GM12892 (cell line): ENCODE measurements at places on chromosomes 12 and 14.
A peak's percentile ranks its signal among the peaks of the same experiment; 100 is the strongest.

- DNase-seq: no peak
These were observed 154.1 kb downstream of the GALC start for GRCh38 chr14:87838931-87839330.

DNA sequence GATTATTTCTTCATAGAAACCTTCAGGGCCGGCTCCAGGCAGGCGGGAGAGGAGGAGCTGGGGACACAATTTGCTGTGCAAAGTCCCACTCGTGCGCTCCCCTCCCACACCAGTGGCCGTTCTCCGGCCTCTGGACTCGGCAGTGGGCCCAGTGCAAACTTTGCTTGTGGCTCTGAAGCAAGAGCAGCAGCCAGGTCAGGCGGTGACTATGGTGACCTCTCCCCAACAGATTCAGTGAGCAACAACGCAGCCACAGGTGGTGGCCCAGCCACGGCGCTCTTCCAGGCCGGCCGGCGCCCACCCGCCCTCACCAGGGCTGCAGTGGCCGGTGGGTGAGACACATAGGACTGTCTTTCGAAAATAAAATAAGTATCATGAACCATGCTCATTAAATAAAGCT, 29.5 kb downstream of the VPS37B start:
- DNase-seq: peak; percentile 14

GRCh38 chr12:70246580-70246979, 3.3 kb downstream of the CNOT2 start:
- DNase-seq: no peak

DNA sequence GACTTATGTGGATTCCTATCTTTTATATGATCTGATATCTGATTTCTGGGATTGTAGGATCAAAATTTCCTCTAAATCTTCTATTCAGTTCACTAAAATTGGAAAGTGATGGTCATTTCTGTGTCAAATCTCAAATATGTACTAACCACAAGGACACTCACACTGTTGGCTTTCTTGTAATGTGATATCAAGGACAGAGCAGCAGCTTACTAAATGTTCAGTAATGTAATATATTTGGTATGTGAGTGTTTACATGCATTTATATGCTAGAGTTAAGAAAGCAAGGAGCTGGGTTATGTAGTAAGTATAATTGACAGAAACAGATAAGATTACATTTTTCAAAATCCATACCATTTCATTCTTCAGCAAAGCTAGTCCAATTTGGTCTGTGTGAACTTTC, 16.5 kb downstream of the PUS7L start:
- no peak for DNase-seq

GRCh38 chr14:93788543-93789227, 400 bp upstream of the PRIMA1 start:
- DNase-seq: no peak

DNA sequence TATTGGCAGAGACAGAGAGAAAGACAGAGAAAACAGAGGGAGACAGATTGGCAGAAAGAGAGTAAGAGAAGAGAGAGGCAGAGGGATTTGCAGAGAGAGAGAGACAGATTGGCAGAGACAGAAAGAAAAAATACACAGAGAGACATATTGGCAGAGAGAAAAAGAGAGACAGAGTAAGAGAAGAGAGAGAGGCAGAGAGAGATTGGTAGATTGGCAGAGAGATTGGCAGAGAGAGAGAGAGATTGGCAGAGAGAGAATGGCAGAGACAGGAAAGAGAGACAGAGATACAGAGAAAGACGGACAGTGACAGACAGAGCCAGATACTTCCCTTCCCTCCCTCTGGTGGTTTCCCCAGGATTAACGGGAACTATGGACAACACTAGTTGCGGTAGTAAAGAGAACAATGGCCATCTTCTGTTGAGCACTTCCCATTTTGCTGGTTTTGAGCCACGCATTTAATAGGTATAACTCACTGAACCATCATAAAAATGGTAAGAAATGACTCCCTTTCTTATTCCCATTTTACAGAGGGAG, 2.6 kb upstream of the NOS1 start:
- no peak for DNase-seq

- DNase-seq: no peak
These were observed 188.2 kb upstream of the DIO3 start for GRCh38 chr14:101372894-101373620.

DNA sequence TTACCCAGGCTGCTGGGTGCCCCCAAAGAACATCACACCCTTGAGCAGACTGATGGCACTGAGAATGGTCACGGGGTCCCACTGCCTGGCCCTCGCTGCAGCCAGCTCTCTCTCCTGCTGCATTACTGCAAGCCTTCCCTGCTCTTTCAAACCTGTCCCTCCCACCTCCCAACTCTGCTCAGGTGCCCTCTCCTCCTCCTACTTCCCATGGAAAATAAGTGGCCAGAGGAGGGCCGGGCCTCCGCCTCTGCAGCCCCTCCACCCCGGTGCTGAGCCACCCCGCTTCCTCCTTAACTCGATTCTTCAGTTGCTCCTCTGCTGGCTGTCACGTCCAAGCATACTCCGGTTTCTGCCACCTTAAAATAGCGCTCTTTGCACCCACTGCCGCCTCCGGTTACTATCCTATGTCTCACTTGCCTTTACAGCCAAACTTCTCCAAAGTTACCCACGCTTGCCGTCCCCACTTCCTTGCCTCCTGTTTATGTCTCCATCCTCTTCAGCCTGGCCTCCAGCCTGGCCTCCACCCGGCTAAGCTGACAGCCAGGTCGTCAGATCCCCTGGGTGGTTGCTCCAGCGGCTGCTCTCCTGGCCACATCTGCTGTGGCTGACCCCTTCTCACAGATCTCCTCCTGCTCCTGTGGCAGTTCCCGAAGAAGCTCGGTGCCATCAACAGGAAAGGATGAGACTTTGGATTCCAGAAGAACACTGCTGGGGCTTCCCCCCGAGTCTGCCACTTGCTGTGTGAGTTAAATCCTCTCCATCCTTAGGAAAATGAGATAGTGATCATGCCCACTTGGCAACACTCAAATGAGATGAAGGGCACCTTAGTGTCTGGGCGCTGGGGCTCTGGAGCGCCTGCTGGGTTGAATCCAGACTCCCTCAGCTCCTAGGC, 7.7 kb downstream of the SMIM41 start:
- DNase-seq: no peak

GRCh38 chr14:56183631-56184157, 65.5 kb downstream of the PELI2 start:
- no peak for DNase-seq

DNA sequence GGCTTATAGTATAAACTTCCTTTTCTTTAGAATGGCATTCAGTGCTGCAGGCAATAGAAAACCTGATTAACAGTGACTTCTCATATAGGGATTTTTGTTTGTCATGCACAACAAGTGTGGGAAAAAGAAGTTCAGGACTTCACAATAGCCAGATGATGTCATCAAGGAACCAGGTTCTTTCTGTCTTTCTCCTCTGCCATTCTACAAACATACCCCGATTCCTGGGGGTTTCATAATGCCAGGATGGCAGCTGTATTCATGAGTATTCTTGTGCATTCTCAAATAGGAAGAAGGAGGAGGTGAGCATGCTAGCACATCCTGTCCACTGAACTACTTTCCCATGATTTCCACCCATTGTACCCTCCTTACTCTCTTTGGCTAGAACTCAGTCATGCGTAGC, 182.7 kb upstream of the EEA1 start:
- DNase-seq: no peak

DNA sequence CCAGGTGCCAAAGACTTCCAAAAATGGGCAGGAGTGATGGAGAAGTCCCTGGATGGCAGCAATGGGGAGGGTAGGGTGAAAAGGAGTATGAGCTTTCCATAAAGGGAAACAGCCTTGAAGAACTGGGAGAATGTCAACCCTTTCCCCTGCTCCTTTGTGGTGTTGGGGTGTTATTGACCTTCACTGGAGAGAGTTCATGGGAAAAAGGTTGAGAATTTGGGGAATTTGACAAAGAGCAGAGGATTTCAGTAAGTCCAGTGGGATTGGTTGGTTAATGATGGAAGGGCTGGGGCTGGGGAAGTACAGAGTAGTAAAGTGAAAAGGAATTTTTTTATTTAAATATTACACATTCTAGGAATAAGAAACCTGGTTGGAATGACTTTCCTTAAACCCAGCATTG, 116.6 kb downstream of the ERC1 start:
- no peak for DNase-seq

DNA sequence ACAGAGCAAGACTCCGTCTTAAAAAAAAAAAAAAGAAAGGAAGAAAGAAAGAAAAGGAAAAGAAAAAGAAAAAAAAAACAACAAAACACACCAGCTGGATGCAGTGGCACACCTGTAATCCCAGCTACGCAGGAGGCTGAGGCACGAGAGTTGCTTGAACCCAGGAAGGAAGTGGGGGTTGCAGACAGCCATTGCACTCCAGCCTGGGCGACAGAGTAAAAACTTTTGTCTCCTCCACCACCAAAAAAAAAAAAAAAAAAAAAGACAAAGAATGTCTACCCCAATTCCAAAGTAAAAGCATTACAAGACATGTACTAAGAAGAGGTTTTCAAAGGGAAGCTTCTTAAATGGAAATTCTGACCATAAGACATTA, 53.4 kb downstream of the HNRNPC start:
- no peak for DNase-seq

GRCh38 chr14:94638339-94638738, 26.1 kb downstream of the SERPINA3 start:
- no peak for DNase-seq

DNA sequence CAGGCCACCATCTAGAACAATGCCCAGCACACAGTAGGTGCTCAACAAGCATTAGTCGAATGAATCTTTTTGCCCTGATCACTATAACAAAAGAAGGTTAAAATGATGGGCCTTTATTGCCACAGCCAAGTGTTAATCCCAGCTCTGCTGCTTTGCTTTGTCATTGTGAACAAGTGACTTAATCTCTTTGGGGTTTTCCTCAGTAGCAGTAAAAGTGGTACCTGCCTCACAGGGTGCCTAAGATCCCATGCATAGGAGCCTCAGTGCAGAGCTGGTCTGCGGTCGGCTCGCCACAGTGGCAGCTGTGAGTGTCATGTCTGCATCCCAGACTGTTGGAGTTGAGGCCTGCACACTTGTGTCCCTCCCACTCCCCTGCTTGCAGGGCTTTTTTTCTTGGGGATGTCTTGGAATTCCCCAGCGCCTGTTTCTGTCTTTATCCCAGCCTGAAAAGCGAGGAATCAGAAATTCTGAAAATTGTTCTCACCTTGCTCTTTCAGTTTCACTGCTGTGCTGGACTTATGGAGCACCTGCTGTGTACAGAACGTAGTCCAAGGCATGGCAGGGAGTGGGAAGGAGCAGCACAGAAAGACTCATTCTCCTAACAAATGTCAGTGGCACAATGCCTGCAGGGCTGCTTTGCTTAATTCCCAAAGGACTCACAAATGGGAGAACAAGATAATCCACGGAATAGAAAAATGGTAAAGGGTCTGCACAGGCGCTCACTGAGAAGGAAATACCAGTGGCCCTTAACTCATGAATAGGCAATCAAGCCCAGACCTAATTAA, 90.8 kb downstream of the EML1 start:
- no peak for DNase-seq

DNA sequence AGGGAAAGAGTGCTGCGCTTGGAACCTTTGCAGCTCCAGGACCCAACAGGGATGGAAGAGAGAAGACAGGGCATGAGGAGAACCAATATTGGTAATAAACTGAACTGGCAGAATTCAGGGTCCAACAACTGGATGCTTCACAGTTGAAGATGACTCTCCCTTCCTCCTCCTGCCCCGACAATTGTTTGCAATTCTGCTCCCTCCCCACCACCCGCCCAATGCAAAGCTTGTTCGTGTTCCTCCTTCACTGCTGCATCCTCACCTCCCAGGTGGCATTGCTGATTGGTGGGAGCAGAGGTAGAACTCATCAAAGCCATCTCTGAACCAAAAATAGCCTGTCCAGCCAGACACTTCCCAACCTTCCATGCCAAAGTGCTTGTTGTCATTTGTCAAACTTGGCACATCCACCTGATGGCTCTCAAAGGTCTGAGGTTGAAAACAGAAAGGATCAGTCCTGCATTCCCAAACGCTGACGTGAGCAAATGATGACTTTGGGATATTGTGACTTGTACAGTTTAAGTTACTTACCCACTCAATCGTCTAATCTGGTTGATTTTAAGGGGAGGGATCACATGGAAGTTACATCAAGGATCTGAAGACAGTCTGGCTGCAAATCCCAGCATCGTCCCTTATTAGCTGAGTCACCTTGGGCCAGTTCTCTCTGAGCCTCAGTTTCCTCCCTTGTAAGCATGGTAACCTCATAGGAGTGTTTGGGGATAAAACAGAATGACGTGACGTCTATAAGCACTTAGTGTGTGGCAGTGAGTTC, 242.6 kb upstream of the CRY1 start:
- DNase-seq: no peak

GRCh38 chr12:76554405-76555230, 5.0 kb downstream of the OSBPL8 start:
- DNase-seq: no peak

GRCh38 chr12:93563807-93564538, 8.5 kb upstream of the SOCS2 start:
- DNase-seq: no peak

GRCh38 chr12:49643961-49644619, 20.7 kb downstream of the PRPF40B start:
- no peak for DNase-seq

DNA sequence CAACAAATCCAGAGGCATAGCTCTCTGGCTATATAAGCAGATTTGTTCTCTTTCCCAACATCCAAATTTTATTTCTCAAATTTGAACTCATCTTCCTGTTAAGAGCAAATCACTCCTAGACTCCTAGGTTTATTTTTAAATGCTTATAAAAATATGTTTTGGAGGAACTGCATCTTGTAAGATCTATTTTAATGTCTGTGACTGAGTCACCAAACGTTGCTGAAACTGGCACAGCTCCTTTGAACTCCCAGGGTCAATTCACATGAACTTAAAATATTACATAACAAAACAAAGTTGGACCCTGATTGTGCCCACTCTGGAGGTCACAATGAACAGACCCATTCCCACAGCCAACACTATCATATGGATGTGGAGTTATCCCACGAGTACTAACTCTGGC, 23.9 kb downstream of the ANAPC7 start:
- no peak for DNase-seq
